ENCODE measurements at places on chromosomes 3 and 15.

DNA sequence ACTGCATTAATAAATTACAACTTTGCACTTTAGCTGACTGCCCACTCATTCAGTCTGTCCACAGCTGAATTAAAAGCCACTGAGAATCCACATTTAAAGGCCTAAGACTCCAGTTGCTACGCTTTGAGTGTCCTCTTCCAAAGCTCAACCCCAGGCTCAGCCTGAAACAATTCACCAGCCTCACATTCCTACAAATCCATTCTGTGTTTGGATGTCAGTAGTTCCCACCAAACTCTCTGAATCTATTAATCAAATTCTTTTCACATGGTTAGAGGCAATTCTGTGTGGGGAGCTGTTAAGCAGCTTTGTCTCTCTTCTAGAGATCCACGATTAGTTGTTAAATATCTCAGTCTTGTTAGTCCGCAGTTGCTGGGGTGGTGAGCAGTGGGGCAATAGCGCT, 116.8 kb upstream of the UBE2E2 start:
- no peaks in the 10 kb centered on the region for H3K4me1 ChIP-seq
- H3K36me3 ChIP-seq, result no peaks in the 10 kb centered on the region
- no peak overlapping the region for H3K27ac ChIP-seq
- H3K4me3 ChIP-seq, result no peak overlapping the region
- DNase-seq, result no peak
- H3K27me3 ChIP-seq, result no peaks in the 10 kb centered on the region

- no peak overlapping the region for H3K27ac ChIP-seq
- H3K4me3 ChIP-seq, result no peak overlapping the region
- no peak for DNase-seq
Measured at GRCh38 chr3:187305881-187306280, 14.3 kb upstream of the MASP1 start.

DNA sequence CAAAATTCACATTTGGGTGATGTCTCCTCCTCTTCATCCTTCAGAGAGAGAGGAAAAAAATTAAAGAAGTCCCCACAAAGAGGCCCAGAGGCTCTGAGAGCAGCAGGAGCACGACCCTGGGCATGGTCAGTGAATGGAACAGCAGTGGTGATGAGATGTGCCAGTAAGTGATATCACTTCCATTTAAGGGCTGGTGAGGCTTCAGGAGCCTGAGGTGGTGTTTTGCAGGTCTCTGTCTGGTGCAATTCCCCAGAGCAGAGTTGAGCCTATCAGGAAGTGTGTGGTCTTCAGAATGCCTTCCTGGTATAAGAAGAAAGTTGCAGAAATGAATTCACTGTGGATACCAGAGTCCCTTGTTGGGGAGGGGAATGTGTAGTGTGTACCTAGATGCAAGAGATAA, 21.4 kb downstream of the ERICH6 start:
- no peak overlapping the region for H3K4me3 ChIP-seq
- H3K36me3 ChIP-seq, result no peaks in the 10 kb centered on the region
- H3K27me3 ChIP-seq, result no peaks in the 10 kb centered on the region
- no peak overlapping the region for H3K27ac ChIP-seq
- no peaks in the 10 kb centered on the region for H3K4me1 ChIP-seq

GRCh38 chr3:59526999-59527398, 477.2 kb upstream of the CFAP20DC start:
- H3K27me3 ChIP-seq, result no peaks in the 10 kb centered on the region
- no peak for DNase-seq
- no peaks in the 10 kb centered on the region for H3K4me1 ChIP-seq
- H3K36me3 ChIP-seq, result no peaks in the 10 kb centered on the region
- no peak overlapping the region for H3K4me3 ChIP-seq

DNA sequence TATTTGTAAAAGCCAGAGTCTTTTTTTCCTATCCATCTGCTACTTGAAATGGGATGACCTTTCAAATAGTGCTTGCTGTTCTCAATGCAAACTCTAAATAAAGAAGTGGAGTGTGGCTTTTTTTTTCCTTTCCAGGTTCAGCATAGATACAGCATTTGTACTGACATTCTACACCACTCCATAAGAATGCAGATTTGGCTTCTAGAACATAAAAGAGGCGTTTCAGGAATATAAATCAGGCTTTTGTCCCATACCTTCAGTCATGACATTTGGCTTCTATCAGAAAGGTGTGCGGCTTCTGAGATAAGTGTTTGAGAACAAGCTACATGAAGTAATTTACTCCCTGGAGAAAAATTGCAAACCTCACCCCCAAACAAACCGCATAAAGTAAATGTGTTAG, 553.1 kb downstream of the FHIT start:
- no peak for DNase-seq
- H3K4me1 ChIP-seq, result peaks cover 5% of the 10 kb centered on the region
- no peaks in the 10 kb centered on the region for H3K27me3 ChIP-seq
- H3K36me3 ChIP-seq, result no peaks in the 10 kb centered on the region
- H3K4me3 ChIP-seq, result no peak overlapping the region

GRCh38 chr3:103247459-103247858, 812.6 kb downstream of the ZPLD1 start:
- no peak for DNase-seq
- H3K4me1 ChIP-seq, result no peaks in the 10 kb centered on the region
- H3K27me3 ChIP-seq, result no peaks in the 10 kb centered on the region
- no peaks in the 10 kb centered on the region for H3K36me3 ChIP-seq

- H3K36me3 ChIP-seq, result no peaks in the 10 kb centered on the region
- no peak overlapping the region for H3K4me3 ChIP-seq
- H3K27me3 ChIP-seq, result no peaks in the 10 kb centered on the region
- H3K27ac ChIP-seq, result peak overlapping the region; percentile 9
Measured at GRCh38 chr15:85534031-85534430, 153.6 kb downstream of the AKAP13 start.

GRCh38 chr15:97598353-97598798, 362.1 kb upstream of the ARRDC4 start:
- DNase-seq, result no peak
- no peaks in the 10 kb centered on the region for H3K4me1 ChIP-seq
- no peak overlapping the region for H3K4me3 ChIP-seq
- no peak overlapping the region for H3K27ac ChIP-seq
- H3K27me3 ChIP-seq, result no peaks in the 10 kb centered on the region
